ENCODE measurements at places on chromosomes 2 and 18. TPM values are rescaled to one million over a fixed set of nuclear protein-coding genes. Genes with fewer than 3 reads are reported as not detected.

DNA sequence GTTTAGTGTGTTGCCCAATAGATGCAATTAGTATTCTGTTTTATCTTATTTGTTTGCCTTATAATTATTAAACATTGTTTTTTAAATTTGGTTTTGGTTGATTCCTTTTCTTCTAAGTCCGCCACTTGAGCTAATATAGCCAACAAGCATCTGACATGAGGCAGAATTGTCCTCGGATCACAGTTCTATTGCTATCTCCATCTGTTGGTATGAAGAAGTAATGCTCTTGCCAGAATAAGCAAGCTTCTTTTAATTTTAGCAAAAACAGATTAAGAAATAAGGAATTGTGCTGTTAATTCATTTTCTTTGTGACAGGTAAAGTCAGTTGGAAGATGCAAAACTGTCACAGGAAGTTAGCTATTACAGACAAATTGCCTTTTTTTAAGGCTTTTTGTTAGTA lies 54.3 kb downstream of the R3HDM1 start:
- no peak for DNase-seq

DNA sequence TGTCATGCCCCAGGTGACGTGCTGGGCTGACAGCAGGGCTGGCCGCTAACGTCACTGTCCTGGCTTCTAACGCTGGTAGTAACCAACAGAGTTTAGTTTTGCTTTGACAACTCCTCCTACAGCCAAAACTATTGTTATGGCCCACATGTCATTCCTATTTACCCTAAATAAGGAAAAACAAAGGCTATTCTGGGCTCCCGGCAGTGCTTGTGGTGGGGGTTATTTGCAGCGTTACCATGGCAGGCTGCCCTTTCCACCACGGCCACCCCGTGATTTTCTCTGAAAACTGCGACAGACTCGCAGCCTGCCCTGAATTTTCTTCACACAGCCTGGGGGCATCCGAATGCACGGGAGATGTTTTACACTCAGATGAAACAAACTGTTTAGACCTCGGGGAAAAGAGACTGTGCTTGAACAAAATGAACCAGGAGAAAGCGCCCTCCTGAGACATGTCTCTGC lies 115.2 kb downstream of the FAM210A start:
- peak; percentile 27 for DNase-seq

DNA sequence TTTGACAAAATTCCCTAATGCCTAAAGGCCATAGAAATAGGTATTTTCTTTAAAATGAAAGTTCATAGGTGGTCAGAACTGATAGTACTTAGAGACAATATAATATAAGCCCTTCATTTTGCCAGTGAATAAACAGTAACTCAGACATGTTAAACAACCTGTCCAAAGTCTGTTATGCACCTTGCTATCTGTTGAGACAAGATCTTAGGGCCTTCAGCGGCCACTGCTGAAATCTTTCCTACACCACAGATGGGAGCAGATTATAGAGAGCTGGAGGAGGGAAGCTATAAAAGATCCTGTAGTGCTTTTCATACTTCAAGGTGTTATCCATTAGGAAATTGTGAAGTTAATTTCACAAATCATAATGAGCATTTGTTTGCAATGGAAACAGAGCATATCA lies 13.8 kb downstream of the CERKL start:
- DNase-seq: no peak

Gene CYTIP
- total RNA-seq: 444 TPM

- no peak for DNase-seq
These were observed 479 bp downstream of the IL1F10 start for GRCh38 chr2:113068249-113068648.

GRCh38 chr2:64485961-64486360 lies 32.0 kb downstream of the LGALSL start:
- DNase-seq: no peak

DNA sequence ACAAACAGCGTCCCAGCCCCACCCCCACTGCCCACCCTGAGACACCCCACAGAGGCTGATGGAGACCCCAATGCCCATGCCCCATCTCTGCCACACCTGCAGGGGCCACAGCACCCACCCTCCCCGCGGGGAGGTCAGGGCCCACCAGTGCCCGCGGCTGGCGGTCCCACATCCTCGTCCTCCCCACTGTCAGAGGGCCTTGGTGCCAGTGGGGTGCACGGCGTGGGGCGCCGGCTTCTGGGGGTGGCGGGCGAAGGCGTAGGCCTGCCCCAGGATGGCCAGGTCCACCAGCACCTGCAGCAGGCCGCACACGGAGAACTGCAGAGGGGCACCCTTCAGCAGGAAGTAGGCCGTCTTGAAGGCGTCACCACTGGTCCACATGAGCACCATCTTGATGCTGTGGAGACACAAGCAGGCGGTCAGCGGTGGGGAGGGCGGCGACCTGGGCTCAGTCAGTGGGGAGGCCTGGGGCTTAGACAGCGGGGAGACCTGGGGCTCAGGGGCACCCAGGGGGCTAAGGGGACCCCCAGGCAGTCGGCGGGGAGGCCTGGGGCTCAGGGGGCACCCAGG lies 47.6 kb downstream of the SLC66A2 start:
- DNase-seq: no peak

- no peak for DNase-seq
These were observed 54.1 kb downstream of the NBAS start for GRCh38 chr2:15507061-15507460.

DNA sequence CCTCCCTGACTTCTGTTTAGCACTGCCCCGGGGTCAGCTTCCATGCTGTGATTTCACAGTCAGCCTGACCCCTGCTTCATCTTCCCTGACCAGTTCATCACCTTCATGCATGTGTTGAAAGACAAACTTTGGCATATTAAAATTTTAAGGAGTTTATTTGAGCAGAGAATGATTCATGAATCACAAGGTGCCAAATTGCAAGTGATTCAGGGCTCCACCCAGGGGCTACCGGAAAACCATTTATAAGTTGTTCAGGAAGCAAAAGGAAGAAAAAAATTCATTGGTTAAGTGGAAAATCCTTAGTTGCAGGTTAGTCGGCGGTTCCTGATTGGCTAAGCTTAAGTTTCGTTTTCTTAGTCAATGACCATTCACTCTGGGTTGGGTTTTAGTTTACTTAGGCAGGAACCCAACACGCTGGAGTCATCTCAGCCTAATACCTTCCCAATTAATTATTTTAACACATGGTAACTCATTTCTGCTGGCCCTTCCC lies 10.6 kb downstream of the IL1F10 start:
- DNase-seq: no peak

Gene GAD1
- 12.8 TPM for total RNA-seq

Gene ABCG8
- not detected for total RNA-seq

DNA sequence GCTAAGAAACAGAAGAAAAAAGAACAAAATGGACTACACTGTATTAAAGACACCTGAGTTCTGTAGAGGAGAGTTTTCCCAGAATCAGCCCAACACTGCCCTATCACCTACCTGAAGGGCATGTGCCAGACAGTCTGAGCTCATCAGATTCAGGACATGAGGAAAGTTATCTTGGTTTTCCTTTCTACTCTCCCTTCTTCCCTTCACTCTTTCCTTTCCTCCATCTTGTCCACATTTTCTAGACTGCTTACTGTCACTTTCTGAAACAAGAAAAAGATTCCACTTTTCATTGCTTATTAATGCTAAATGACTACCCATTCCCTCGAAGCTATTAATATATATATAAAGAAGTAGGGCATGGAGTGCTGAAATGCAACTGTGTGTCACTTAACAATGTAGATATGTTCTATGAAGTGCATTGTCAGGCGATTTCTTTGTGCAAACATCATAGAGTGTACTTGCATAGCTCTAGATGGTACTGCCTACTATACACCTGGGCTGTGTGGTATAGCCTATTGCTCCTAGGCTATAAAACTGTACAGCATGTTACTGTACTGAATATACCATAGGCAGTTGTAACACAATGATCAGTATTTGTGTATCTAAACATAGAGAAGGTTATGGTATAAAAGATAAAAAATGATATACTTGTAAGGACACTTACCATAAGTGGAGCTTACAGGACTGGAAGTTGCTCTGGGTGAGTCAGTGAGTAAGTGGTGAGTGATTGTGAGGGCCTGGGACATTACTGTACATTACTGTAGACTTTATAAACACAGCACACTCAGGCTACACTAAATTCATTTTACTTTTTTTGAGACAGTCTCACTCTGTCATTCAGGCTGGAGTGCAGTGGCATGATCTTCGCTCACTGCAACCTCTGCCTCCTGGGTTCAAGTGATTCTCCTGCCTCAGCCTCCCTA lies 145.5 kb upstream of the ITGA6 start:
- DNase-seq: no peak

- DNase-seq: no peak
These were observed 365.5 kb downstream of the FIGN start for GRCh38 chr2:163370169-163370886.

DNA sequence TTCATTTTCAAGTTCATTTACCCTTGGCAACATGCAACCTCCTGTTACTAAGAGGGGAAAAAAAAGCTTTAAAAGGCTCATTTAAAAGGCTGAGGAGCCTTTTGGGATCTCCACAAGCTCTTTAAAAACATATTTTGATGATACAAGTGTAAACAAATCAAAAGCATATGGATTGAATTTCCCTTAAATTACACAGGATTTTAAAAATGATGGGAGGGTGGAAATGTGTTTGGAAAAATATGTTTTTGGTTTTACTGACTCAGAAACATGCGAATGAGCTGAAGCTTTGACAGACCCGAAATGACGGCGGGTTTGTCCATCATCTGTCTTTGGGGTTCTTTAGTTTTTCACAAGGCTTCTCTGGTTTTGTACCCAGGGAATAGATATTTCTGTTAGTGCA lies 180.6 kb upstream of the CCDC68 start:
- no peak for DNase-seq

DNA sequence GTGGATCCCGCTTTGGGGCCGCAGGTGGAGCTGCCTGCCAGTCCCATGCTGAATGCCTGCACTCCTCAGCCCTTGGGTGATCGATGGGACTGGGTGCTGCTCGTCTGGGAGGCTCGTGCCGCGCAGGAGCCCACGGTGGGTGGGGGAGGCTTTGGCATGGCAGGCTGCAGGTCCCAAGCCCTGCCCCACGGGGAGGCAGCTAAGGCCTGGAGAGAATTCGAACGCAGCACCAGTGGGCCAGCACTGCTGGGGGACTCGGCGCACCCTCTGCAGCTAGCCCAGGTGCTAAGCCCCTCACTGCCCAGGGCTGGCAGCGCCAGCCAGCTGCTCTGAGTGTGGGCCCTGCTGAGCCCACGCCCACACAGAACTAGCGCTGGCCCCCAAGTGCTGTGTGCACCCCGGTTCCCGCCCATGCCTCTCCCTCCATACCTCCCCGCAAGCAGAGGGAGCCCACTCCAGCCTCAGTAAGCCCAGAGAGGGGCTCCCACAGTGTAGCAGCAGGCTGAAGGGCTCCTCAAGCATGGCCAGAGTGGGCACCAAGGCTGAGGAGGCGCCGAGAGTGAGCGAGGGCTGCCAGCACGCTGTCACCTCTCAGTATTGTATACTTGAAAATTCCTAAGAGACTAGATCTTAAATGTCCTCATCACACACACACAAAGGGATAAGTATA lies 1654.2 kb upstream of the SLC39A10 start:
- DNase-seq: no peak

DNA sequence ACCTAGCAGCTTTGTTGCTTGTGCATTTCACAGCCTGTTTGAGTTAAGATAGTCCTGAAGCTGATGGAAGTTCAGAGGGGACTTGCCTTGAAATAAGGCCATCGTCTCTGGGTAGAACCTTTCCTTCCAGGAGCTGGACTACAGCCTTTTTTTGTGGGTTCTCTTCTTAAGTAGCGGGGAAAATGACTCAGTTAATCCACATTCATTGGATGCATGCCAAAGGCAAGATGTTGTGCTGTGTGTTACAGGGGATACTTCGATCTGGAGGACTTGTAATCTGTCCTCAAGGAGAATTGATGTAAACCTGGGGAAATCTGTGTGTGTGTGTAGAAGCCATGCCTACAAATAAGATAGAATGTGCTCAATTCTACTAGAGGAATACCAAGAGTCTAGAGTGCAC lies 46.8 kb downstream of the RPIA start:
- DNase-seq: no peak

- DNase-seq: no peak
These were observed 49.6 kb upstream of the PXDN start for GRCh38 chr2:1793868-1794445.

- no peak for DNase-seq
These were observed 48.4 kb downstream of the PLEKHB2 start for GRCh38 chr2:131153529-131153928.

Gene HAUS1
- total RNA-seq: 42.0 TPM

GRCh38 chr2:14751581-14751980 lies 119.1 kb downstream of the LRATD1 start:
- DNase-seq: no peak

Gene MREG
- total RNA-seq: 10.8 TPM

- DNase-seq: no peak
These were observed 19.4 kb downstream of the SP100 start for GRCh38 chr2:230435431-230435830.

GRCh38 chr2:69620870-69621269 lies 22.7 kb downstream of the AAK1 start:
- no peak for DNase-seq

Gene DGKD
- total RNA-seq: 94.4 TPM

Gene TNS1
- 0.93 TPM for total RNA-seq

GRCh38 chr2:14445670-14446069 lies 186.8 kb upstream of the LRATD1 start:
- no peak for DNase-seq

Data from activated T-cell treated with anti-CD3 and anti-CD28 coated beads, Interleukin-2, amount 50 U/mL, for 72 hours (primary cell).